GDM1 (cell line): ENCODE measurements at places on chromosomes 4 and X.
A peak's percentile ranks its signal among the peaks of the same experiment; 100 is the strongest.

- DNase-seq: no peak
These were observed 26.0 kb upstream of the ANXA3 start for GRCh38 chr4:78525559-78525958.

DNA sequence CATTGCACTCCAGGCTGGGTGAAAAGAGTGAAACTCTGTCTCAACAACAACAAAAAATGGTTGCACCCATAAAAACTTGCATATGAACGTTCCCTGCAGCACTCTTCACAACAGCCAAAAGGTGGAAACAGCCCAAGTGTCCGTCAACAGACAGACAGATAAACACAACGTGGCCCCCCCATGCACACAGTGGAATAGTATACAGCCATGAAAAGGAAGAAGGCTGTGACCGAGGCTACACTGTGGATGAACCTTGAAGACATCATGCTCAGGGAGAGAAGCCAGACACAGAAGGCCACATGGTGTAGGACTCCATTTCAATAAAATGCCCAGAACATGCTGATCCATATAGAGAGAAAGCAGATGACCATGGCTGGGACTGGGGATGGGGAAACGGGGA, 33.5 kb upstream of the ASMTL start:
- no peak for DNase-seq

- no peak for DNase-seq
These were observed 15.6 kb downstream of the TET2 start for GRCh38 chr4:105162123-105162796.

DNA sequence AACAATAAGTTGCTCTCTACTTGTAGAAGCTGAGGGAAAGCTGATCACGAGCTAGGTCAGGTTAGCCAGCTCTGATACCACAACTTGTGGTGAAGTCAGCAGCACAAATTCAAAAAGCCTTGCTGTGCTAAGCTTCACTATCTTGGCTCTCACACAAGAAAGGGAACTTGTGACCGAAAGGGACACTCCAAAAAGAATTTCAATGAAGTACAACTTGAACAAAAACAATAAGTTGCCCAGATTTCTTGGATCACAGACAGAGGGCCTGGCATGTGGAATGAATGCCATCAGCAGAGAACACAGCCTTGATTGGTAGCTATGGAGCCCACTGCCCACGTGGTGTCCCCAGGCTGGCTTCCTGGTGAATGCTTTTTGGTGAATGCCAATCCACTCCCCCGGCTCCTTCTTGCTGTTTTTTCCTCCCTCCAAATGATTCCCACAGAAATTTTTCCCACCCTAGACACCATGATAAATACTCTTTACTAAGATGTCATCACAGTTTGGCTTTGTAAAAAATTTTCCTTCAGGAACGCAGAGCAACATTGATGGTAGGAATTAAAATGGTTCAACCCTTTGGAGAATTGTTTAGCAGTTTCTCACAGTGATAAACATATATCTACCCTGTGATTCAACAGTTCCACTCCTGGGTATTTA, 82.6 kb downstream of the ANXA3 start:
- DNase-seq: no peak

- peak; percentile 61 for DNase-seq
These were observed 73.1 kb downstream of the ADGRL3 start for GRCh38 chr4:61273233-61273632.

DNA sequence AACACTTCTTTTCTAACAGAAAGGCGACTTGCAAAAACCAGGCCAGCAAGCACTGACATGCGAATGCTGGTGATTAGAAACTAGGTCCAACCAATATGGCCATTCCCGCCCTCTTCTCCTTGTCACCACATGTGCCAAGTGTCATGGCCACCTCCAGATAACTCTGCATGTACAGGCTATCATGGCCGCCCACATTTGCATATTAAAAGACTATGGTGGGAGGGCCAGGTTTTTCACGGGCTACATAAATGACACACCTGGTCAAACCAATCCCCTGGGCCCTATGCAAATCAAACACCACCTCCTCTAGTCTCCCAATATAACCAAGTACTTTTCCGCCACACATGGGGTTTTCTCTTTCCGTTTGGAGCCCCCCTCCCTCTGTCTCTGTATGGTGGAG, 40.1 kb downstream of the NUDT11 start:
- DNase-seq: no peak

DNA sequence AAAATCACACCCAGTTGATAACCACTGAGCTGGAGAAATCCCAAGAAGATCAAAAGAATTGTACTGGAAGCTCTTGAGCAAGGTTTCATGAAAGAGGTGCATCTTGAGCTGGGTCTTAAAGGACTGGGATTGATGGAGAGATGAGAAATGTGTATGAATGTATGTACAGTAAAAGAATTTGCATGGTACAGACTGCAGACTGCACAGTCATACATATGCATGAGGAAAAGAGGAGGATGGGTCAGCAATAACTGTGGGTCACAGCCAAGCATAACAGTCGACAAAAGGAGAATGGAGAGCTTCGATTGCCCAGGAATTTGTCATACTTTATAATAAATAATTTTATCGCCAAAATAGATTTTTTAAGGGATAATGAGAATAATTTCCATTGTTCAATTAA, 4.8 kb upstream of the RELL1 start:
- DNase-seq: no peak

GRCh38 chr4:141642063-141642462, 5.7 kb downstream of the IL15 start:
- no peak for DNase-seq

- DNase-seq: no peak
These were observed 138.4 kb downstream of the SPANXN3 start for GRCh38 chrX:143378851-143379250.

- no peak for DNase-seq
These were observed 100.7 kb downstream of the EFNB1 start for GRCh38 chrX:68929332-68930150.

DNA sequence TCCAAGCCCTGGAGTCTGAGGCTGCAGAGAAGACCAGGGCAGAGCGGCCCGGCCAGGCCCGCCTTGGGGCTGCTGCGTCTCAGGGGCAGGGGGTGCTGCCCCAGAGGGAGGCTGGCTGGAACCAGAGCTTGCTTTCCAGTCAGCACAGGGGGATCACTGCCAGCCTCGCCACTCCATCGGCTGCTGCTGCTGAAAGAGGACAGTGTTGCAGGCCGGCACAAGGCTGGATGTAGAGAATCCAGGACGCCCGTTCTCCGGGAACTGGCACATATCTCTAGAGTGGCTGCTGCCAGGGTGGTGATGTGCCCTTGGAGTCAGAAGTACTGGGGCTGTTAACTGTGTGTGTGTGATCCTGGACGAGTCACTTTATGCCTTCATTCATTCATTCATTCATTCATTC, 31.9 kb upstream of the SORCS2 start:
- DNase-seq: no peak

DNA sequence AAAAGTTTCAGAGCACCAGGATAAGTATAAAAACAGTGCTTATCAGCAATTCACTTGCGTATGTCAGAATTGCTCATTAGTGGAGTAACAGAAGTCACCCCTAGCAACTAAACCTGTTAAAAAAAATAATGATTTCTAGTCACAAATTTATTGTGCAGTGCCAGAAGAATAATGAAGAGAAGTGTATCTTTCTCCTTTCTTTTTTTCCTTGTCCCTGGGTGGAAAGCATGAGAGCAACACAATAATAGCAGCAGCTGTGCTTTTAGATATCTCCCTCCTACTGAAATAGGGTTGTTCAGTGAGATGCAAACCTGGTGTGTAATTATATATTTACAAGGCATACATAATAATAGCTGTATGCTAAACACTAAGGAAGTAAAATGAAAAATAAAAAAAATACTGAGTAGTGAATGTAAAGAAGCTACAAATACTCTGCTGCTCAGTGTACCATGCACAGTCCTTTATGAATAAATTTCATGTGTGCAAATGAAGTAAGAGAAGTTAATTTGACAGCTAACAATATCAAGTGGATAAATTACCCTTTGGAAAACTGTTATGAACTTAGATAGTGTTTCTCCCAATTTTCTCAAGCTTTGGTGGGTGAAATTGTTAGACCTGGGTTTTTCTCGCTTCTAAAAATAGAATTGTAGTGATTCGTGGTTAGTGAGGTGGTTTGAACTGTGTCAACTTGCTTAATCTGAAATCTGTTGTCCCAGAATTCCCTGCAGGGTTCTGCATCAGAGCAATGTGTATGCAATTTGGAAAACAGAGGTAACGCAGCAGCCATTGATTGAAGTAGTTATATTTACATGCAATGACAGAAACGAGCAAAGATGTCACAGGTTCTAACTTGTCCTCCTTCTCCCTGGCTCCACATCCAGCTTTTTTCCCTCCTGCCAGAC, 125.7 kb upstream of the NDST3 start:
- no peak for DNase-seq

GRCh38 chr4:11729548-11729947, 300.9 kb upstream of the HS3ST1 start:
- DNase-seq: no peak

GRCh38 chr4:103098756-103099440, 736 bp downstream of the BDH2 start:
- no peak for DNase-seq

GRCh38 chr4:38914854-38915253, 47.2 kb downstream of the FAM114A1 start:
- DNase-seq: no peak

- no peak for DNase-seq
These were observed 242.4 kb downstream of the ARHGAP24 start for GRCh38 chr4:85717351-85717750.
